ENCODE measurements at places on chromosomes 4 and X. TPM values are rescaled to one million over a fixed set of nuclear protein-coding genes. Genes with fewer than 3 reads are reported as not detected.

DNA sequence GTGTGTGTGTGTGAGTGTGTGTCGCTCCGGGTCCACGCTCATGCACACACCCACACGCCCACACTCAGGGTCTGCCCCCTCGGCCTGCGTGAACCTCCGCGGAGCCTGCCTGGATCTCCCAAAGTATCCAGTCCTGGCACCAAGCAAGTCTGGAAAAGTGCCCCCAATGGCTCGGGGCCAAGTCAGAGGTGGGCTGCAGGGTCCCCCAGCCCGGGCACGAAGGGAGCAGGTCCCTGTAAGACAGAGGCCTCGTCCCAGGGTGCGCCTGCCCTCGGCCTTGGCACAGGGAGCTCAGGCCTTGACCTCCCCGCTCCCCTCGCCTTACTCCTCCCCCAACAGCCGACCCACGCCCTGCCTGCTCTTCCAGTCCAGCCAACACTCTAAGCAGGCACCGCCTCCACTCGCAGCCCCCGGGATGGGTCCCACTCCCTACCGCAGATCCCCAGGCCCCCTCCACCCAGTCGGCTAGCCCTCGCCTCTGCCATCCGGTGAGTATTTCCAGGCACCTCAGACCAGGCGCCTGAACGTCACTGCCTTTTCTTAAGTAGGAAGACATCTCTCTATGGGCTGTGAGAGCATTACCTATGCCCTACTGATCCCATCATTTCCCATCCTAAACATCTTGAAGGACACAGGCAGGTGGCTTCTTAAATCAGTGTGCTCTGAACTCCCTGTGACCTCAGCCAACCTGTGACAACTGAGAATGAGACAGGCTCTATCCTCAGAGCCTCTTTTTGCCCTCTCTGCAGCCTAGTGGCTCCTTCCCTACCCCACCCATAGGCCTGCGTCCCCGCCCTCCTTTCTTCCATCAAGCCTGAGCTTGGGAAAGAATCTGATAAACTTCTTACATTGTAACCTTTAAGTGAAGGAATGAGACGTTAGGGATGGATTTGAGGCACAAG, 704 bp downstream of the FAM114A1 start:
- DNase-seq: no peak

DNA sequence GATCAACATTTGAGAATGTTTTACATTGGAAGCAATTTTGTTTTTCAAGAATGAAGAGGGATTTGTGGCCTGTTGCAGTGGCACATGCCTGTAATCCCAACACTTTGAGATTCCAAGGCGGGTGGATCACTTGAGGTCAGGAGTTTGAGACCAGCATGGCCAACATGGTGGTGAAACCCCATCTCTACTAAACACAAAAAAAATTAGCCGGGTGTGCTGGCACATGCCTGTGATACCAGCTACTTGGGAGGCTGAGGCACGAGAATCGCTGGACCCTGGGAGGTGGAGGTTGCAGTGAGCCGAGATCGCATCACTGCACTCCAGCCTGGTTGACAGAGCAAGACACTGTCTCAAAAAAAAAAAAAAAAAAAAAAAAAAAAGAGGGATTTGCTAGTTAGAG, 127.8 kb downstream of the RPA4 start:
- no peak for DNase-seq

DNA sequence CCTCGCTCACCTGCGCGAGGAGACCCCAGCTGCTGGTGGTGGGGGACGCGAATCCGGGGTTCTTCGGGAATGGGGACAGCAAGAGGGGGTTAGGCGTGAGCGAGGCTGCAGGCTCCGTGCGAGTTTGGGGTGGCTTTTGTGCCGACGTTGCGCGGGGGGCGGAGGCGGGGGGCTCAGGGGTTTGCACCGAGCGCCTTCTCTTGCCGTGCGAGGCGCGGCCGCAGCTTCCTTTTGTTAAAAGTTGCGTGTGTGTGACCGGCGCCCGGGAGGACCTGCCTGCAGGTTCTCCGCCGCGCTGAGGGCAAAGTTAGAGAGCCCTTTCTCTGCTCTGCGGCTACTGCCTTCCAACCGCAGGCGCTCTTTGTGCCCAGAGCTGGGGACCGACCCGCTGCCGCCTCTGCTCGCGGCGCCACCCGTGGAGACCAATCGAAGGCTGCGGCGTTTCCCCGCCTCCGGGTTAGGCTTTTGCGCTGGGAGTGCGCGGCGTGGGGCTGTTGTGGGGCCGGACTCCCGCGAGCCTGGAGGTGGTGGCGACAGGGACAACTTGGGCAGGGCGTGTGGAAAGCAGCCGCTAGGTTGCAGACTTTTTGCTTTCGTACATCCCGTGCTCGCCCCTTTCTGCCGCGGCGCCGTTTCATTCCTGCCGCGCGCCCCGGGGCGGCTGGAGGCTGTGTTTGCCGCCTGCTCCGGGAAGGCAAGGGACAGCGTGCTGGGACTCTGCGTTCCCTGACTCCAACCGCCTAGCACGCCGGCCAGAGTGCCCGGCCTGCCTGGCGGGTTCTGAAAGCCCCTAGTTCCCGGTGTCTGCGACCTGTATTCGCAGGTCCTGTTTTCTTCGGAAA, 716 bp downstream of the KIT start:
- DNase-seq: peak; percentile 50

SLITRK2 gene
- not detected for total RNA-seq

DNA sequence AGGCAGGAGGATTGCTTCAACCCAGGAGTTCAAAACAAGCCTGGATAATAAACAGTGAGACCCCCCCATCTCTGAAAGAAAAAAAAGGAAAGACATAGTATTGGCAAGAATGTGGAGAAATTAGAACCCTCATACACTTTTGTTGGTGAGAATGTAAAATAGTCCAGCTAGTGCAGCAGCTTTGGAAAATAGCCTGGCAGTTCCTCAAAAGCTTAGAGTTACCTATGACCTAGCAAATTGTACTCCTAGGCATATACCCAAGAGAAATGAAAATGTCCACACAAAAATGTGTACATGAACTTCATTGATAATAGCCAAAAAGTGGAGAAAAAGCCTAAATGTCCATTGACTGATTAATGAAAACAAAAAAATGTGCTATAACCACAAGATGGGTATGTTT, 21.3 kb downstream of the THAP9 start:
- DNase-seq: no peak

DNA sequence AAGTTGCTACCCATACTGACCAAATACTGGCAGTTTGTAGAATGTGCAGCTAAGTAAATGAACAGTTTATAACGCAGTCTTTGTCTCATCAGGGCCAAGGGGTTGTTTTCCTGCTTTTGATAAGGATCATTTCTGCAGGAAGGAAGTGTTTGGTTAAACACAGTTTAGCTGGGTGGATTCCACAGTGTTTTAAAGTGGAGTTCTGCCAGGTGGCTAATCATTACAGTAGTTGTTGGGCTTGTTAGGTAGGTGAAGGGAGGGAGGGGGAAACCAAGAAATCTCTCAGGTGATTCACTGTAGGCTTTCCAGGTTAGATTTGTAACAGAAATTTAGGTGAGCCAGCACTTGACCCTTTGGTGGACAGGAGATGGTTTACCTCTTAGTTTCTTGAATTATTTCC, 58.1 kb downstream of the FNIP2 start:
- no peak for DNase-seq

DNA sequence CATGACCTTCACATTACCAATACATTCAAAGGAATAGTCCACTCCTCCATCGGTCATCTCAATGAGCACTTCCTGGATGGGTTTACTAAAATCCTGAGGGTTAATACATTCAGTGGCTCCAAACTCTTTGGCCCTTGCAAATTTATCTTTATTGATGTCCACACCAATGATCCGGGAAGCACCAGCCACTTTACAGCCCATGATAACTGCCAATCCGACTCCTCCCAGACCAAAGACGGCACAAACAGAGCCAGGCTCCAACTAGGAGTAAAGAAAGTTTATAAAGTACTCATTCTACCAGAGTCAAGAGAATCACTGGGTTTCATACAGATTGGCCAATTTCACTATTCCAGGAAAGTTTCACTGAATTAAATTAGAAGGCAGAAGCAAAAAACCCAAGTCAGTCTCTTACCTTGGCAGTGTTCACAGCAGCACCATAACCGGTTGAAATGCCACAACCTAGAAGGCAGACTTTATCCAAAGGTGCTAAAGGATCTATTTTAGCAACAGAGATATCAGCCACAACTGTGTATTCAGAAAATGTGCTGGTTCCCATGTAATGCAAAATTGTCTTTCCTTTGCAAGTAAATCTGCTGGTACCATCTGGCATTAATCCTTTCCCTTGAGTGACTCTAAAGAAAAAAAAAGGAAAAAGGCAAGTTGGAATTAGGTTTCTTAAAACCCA, 12.2 kb downstream of the ADH5 start:
- DNase-seq: no peak

GRCh38 chrX:150375243-150375770, 12.2 kb downstream of the MAMLD1 start:
- no peak for DNase-seq

GRCh38 chr4:162684371-162684700, 482.4 kb downstream of the NAF1 start:
- no peak for DNase-seq

DNA sequence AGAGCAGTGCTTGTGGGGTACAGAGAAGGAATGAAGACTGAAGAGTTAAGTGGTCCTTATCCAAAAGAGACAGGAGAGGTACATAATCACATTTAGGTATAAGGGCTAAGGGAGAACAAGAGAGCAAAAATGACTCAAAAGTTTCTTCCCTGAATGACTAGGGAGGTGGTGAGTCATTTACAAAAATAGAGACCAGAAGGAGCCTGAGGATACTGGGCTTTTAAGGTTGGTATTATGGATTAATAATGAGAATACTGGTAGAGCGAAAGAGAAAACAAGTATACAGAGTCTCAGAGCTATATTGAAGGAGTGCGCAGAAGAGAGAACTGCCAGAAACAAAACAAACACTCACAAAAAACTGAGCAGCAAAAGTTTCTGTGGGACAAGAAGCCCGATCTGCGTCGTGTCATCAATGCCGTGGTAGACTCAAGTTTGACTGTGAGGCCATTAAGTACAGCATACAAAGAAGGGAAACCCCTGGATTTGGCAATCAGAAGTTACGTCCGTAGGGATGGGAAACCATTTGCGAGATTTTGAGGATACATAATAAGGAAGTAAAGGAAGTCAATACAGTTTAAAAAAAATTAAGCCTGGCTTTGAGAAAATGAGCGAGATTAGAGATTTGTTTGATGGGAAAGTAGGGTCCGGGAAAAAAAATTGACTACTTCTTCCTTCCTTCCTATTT, 129.1 kb upstream of the STIM2 start:
- DNase-seq: no peak
